Right lobe of liver (tissue), 6 donors: ENCODE measurements at places on chromosomes 5 and 9. TPM values are rescaled to one million over a fixed set of nuclear protein-coding genes. Genes with fewer than 3 reads are reported as not detected.

GM2A gene
- 23.6 TPM for total RNA-seq

DNA sequence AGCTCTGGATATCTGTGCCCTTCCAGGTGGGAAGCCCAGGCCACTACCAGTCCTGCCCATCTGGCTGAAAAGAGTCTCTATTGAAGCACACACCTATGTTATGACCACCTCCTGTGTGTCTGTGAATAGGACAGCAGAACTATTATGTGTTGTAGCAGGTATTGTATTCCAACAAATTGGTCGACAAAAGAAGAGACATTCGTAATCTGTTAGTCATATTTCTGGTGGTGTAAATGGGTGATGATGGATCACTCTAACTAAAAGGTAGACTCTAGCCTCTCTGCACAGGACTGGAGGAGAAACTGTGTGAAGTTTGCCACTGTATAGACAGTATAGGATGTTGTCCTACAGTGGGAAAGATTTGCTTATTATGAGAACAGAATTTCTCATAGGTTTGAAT is 416.1 kb downstream of the TMEM38B start:
- DNase-seq, result no peak

GRCh38 chr5:68021916-68022315 is 193.6 kb upstream of the PIK3R1 start:
- DNase-seq, result no peak

OMD gene
- 0.15 TPM for total RNA-seq

SERINC5 gene
- 79.7 TPM for total RNA-seq

GRCh38 chr5:131430794-131431193 is 166.9 kb downstream of the CDC42SE2 start:
- no peak for DNase-seq
